Activated effector memory CD4-positive, alpha-beta T cell treated with Interleukin-2 at 50 U/mL for 16 hours (primary cell): ENCODE measurements at places on chromosomes 1 and 21.

DNA sequence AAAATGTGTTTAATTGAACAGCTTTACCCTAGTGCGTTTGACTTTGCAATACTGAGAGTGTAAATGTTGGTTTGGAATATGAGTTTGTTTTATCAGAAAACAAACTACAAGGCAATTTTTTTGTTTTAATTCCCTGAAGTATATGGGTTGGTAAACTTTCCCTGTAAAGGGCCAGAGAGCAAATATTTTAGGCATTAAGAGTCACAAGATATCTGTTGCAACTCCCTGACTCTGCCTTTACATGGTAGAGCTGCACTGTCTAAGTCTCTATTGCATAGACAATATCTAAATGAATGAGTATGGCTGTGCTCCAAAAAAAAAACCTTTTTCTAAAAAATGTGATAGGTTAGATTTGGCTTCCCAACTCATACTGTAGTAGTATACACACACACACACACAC is 115.1 kb upstream of the PBX1 start:
- no peak for DNase-seq

- no peak for DNase-seq
These were observed 17.1 kb downstream of the TEX35 start for GRCh38 chr1:178530037-178530402.

- DNase-seq: no peak
These were observed 7.8 kb downstream of the PTTG1IP start for GRCh38 chr21:44865561-44866280.

DNA sequence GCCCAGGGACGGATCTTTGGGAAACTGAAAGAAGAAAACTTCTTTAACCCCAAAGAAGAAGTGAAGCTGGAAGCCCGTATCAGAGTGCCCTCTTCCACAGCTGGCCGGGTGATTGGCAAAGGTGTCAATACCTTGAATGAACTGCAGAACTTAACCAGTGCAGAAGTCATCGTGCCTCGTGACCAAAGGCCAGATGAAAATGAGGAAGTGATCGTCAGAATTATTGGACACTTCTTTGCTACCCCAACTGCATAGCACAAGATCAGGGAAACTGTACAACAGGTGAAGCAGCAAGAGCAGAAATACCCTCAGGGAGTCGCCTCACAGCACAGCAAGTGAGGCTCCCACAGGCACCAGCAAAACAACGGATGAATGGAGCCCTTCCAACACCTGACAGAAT is 114.0 kb downstream of the NBPF12 start:
- no peak for DNase-seq

DNA sequence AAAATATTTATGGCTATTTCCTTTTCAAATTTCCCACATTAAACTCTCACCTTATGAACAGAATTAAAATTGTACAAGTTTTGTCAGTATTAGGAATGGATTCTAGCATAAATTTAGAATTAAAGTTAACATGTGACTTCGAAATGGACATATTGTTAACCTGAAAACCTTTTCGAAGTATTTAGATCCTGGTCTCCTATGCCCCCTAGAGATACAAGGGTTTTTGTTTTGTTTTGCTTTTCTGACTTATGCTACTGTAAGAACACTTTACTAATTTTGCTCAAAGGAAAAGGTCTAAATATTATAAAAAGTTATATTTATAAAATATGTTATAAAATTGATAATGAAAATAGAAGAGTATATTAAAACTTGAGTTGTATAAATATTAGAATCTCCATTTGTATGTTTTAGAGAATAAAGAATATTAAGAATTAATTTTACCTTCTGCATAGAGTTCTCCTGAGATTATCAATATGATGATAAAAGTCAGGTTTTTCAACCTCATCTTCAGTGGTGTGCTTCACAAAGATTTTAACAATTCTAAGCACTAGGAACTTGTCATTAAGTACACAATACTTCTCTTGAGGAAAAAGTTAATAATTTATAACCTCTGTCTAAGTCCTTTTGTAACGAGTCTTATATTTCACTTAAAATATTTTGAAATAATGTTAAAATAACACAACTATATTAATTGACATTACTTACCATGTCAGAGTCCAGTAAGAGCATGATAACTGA is at the start of gene F13B:
TSS of gene F13B (minus strand) at position 542 of the 738 bp plus-strand sequence. CDS start at position 505, 37 bp downstream.
- DNase-seq: no peak

- DNase-seq: no peak
These were observed 915 bp downstream of the CDC20 start for GRCh38 chr1:43359696-43360095.

- DNase-seq: no peak
These were observed 47.2 kb downstream of the SYCP1 start for GRCh38 chr1:114901814-114902213.

GRCh38 chr1:226520640-226521355 is 27.8 kb upstream of the STUM start:
- DNase-seq: no peak

DNA sequence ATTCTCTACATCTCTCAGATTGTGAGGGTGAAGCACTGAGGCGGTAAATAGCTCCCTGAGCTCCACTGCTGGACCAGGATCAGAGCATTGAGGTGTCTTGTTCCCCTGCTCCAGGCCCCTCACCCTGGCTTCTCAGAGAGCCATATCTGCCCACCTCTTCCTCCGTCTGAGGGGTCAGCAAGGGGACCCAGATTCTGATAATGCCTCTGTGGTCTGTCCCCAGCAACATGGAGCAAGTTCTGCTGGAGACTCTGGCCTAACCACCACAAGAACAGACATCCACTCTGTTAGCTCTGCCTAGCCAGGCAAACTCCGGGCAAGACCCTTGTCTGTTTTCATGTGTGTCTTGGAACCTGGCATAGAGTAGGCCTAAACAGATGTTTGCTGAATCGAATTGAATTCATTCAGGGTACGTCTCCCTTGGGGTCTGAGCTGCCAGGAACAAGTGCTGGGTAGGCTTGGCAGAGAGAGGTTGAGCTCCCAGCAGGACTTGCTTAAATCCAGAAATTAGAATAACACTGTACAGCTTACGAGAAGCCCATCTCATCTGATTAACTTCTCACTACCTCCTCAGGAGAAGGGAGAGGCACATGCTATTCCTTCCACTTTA is 2.3 kb downstream of the TRAF5 start:
- DNase-seq: no peak

DNA sequence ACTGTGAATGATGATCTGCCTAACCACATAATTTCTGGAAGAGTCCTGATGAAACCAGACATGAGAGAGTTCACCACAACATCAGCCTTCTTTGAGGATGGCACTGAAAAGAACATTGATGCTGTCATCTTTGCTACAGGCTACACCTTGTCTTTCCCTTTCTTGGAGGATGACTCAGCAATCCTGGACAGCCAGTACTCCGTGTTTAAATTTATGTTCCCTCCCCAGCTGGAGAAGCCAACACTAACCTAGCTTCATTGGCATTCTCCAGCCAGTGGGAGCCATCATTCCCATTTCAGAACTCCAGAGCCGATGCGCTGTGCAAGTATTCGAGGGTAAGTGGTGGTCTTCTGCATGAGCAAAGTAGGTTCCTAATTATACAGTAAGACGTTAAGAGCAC is 164.1 kb upstream of the POGK start:
- DNase-seq: no peak

DNA sequence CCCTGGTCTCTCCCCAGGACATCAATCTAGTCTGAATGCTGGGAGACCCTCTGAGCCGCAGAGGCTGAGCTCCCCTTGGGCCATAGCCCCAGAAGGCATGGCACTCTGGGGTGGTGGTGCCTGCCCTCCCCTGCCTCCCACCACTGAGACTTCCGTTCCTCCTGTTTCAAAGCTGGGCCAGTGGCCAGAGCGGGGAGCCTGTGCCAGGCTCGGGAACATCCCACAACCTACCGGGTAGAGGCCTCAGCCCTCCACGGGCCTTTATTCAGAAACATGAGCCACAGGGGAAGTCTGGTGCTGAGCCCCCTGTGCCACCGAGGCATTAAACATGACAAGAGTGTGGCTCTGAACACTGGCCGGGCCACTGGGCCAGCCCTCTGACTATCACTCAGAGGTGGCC is 8.1 kb downstream of the CCDC24 start:
- no peak for DNase-seq

GRCh38 chr1:163439471-163439870 is 117.7 kb downstream of the NUF2 start:
- no peak for DNase-seq

DNA sequence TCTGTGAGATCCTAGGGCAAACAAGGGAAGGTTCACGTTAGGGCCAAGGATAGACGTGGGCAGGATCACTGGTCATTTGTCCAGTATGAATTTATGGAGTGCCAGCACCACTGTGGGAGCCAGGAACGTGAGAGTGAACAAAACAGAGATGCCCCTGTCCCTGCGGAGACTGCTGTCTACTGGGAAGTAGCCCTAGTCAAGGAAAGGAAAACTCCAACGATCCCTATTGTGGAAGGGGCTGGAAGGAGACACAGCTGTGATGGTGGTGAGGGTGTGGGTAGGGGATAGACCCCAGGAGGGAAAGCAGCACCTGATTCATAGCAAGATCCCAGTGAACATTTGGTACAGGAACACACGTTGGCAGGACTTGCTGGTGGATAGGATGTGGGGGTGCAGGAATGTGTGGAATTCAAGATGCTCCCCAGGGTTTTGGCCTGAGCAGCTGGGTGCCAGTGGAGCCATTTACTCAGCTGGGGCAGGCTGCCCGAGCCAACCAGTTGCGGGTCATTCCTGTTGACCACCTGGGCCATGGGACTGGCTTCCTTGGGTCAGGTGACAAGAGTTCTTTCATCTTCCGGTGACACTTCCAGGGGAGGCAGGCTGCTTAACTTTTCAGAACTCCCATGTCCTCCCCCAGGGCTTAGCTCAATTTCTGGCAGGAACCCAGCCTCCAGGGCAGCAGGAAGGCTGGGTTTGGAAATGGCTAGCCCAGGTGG is 1.2 kb upstream of the ATP13A2 start:
- no peak for DNase-seq

- DNase-seq: peak; percentile 13
These were observed 68.3 kb upstream of the SIM2 start for GRCh38 chr21:36630485-36631206.

GRCh38 chr1:2358651-2359640 is 32.4 kb downstream of the MORN1 start:
- DNase-seq: no peak

- no peak for DNase-seq
These were observed 14.2 kb downstream of the RAP1A start for GRCh38 chr1:111633736-111634247.

GRCh38 chr1:168091063-168091462 is 45.7 kb downstream of the GPR161 start:
- no peak for DNase-seq

GRCh38 chr21:31915566-31915965 is 42.7 kb downstream of the HUNK start:
- no peak for DNase-seq

DNA sequence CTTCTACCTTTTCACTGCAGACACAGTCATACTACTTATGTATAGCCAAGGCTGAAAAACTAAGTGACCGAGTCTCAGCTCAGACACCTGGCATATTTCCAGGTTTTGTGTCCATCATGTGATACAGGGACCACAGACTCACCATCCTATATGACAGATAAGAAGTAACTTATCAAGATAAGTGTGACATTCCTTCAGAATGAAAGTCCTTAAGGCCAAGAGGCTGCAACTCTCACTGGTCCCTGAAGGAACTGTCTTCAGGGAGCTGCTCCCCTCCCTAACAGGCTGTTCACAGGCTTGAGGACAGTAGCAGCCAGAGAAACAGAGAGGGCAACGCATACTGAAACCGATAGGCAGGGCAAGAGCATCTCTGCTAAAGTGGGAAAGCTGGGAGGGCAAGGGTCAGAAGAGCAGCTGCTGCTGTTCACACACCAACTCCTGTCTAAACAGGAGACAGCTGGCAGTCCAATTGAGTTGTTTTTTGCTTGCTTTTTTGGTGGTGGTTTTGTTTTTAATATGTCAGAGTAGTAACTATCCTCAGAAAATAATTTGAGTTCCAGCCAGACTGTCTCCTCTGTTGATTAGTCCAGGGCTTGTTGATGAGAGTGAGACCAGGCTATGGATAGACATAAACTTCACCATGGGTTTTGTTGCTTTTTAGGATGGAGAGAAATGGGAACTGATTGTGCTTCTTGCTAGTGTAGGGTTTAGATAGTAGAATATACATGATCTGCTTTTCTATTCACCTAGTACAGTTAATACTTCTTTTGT is 67.7 kb downstream of the MACF1 start:
- DNase-seq: no peak

- no peak for DNase-seq
These were observed 154.0 kb upstream of the WNT4 start for GRCh38 chr1:22296701-22297591.

- DNase-seq: no peak
These were observed 41.1 kb upstream of the IL20 start for GRCh38 chr1:206824331-206824730.

- DNase-seq: no peak
These were observed 5.6 kb downstream of the LCK start for GRCh38 chr1:32256473-32257226.

DNA sequence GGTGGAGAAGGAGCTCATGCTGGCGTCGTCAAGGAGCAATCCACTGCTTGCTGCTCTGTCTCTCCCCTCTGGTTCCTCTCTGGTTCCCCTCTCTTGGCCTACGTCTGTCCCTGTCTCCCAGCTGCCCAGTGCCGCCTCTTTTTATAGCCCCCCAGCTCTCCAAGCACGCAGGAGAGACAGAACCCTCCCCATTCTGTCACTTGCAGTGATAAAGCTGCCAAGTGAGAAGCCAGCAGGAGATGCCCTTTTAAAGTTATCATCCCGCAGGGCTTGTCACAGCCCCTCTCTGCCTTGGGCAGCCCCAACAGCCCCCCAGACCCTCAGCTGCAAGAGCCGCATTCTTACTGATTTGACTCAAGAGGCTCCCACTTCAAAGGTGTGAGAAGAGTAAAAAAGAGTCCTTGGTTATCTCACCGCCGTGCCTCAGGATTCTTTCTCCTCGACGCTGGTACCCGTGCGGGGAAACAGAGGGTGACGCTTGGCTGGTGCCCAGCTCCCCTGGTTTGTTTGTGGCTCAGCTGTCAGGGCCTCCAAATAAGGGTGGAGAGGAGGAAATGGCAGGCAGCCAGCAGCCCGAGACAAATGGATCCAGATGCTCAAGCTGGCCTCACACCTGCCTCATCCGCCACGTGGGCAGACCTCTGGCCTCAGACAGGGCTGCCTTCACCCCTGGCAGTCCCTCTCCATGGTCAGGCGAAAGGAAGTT is at the start of gene NPPA:
TSS of gene NPPA (minus strand) at position 117 of the 706 bp plus-strand sequence. CDS start at position 18, 99 bp downstream.
- no peak for DNase-seq

DNA sequence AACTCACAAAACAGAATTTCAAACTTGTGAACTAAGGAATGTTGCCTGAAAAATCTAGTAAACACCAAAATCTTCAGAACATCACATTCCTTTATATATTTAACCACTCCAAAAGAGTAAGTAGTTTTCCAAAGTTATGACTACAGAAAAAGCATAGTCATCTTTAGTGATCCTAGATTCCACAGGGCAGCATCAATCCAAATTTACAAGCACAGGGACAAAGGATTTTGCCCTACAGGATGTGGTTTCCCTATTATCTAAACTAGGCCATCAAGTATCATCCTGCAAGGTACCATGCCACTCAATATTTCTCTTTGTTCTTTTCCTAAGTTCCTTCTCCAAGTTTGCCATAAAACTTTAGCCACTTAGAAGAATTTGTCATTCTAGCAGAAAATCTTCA is 33.0 kb downstream of the COP1 start:
- DNase-seq: no peak

GRCh38 chr1:36479505-36480051 is 3.1 kb downstream of the CSF3R start:
- DNase-seq: no peak
